ENCODE measurements at places on chromosomes 11 and 22.
A peak's percentile ranks its signal among the peaks of the same experiment; 100 is the strongest.

GRCh38 chr11:15185021-15185420 is 70.3 kb downstream of the INSC start:
- no peak for DNase-seq

DNA sequence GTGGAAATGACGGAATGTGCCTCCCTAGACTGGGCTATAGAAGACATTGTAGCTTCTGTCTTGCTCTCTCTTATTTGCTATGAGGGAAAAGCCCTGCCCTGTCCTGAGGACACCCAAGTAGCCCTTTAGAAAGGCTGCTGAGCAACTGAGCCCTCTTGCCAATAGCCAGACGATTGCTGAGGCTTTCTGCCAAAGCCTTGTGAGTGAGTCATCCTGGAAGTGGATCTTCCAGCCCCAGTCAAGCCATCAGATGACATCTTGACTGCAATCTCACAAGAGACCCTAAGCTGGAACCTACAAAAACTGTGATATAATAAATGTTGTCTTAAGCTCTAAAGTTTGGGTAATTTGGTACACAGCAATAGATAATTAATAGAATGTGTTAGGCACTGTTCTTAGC is 3.9 kb upstream of the TRAF6 start:
- no peak for DNase-seq

GRCh38 chr11:61194169-61194671 is 9.1 kb upstream of the PGA3 start:
- no peak for DNase-seq

DNA sequence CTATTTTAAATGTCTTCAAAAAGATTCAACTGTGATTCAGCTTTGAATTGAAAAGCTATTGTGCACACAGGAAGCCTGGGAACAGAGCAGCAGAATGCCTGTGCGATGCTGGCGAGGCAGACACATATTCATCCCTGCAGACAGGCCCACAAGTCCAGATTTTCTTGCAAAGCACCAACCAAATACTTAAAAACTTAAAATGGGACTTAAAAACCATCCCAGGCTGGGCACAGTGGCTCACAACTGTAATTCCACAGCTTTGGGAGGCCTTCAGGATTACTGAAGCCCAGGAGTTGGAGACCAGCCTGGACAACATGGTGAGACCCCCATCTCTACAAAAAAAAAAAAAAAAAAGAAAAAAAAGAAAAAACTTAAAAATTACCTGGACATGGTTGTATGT is 122.6 kb upstream of the SERPIND1 start:
- DNase-seq = no peak

DNA sequence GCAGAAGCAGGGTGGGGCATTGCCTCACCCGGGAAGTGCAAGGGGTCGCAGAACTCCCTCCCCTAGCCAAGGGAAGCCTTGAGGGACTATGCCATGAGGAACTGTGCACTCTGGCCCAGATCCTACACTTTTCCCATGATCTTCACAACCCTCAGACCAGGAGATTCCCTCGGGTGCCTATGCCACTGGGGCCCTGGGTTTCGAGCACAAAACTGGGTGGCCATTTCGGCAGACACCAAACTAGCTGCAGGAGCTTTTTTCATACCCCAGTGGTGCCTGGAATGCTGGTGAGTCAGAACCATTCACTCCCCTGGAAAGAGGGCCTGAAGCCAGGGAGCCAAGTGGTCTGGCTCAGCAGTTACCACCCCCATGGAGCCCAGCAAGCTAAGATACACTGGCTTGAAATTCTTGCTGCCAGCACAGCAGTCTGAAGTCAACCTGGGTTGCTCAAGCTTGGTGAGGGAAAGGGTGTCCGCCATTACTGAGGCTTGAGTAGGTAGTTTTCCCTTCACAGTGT is 573.7 kb upstream of the ANO3 start:
- no peak for DNase-seq

GRCh38 chr11:14645985-14646900 is 2.6 kb downstream of the PDE3B start:
- DNase-seq = no peak

- no peak for DNase-seq
Observed at GRCh38 chr11:125211191-125211947, 46.8 kb downstream of the PKNOX2 start.

DNA sequence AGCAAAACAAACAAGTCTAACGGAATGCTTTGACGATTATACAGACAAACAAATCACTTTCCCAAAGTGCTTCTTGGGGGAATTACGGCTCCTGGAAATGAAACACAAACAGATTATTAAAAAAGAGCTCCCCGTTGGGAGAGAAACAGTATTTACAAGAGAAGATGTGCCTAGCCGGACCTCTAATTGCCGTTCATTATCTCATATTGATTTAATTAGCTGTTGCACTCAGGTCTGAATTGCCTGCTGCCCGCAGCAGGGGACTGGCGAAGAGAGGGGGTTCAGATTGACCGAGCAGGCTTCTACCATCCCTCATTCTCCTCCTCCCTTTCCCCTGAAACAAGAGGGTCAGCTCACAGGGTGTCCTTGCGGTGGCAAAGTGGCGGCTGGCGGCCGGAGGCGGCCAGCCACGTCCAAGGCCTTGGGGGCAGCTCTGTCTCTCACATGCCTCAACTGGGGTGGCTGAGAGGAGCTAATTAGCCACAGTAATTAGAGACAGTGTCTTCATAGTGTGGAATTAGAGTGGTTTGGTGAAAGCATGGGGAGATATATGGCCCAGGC is 295.1 kb downstream of the MIAT start:
- no peak for DNase-seq

DNA sequence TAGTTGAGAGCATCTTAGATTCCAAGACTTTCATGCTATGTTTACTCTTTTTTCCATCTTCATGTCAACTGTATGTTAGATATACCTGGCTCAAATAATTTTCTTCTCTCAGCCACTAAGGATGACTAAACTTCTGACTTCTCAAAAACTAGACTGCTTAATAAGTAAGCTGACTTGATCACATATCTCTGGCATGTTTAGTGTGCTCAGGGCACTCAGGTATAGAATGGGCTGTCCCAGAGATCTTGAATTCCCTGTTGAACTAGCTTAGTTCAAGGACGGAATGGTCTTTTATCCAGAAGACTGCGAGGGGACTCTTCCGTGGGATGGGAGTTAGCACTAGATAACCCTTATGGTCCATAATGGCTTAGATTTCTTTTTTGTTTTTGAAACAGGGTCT is 13.0 kb downstream of the NEU3 start:
- no peak for DNase-seq

DNA sequence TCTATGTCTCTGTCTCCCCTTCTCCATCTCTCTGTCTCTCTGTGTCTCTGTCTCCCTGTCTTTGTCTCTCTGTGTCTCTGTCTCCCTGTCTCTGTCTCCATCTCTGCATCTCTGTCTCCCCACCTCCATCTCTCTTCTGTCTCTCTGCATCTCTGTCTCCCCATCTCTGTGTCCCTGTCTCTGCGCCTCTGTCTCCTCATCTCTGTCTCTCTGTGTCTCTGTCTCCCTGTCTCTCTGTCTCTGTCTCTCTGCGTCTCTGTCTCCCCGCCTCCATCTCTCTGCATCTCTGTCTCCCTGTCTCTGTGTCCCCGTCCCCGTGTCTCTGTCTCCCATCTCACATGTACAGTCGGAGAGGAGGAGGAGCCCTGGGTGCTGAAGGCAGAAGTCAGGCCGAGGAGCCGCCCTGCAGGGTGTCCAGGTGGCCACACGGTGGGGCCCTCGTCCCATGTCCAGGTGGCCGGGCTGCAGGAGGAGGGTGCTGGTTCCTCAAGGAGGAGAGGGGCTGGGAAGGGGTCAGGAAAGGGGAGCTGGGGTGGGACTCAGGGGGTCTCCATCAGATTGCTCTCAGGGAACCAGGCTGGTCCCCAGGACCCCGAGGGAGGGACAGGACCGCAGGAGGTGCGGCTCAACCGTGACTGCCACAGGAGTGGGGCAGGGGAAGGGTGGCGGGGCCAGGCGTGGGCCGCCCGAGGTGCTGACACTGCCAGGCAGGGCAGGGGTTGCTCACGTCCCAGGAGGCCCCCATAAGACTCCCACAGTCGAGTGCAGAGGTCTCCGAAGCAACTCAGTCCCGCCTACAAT is 25.6 kb upstream of the TH start:
- DNase-seq = peak; percentile 8

DNA sequence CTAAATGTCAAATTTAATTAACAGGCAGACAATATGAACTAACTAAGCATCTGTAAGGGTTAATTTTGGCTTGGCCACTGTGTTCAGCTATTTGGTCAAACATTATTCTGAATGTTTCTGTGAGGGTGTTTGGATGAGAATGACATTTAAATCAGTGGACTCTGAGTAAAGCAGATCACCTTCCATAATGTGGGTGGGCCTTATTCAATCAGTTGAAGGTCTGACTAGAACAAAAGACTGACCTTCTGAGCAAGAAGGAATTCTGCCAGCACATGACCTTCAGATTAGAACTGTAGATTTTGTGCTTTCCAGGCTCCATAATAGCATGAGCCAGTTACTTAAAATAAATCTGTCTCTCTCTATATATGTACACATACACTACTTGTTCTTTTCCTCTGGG is 12.0 kb upstream of the EED start:
- DNase-seq = no peak

- peak; percentile 35 for DNase-seq
Observed at GRCh38 chr11:876545-876944, 33.9 kb downstream of the TSPAN4 start.

DNA sequence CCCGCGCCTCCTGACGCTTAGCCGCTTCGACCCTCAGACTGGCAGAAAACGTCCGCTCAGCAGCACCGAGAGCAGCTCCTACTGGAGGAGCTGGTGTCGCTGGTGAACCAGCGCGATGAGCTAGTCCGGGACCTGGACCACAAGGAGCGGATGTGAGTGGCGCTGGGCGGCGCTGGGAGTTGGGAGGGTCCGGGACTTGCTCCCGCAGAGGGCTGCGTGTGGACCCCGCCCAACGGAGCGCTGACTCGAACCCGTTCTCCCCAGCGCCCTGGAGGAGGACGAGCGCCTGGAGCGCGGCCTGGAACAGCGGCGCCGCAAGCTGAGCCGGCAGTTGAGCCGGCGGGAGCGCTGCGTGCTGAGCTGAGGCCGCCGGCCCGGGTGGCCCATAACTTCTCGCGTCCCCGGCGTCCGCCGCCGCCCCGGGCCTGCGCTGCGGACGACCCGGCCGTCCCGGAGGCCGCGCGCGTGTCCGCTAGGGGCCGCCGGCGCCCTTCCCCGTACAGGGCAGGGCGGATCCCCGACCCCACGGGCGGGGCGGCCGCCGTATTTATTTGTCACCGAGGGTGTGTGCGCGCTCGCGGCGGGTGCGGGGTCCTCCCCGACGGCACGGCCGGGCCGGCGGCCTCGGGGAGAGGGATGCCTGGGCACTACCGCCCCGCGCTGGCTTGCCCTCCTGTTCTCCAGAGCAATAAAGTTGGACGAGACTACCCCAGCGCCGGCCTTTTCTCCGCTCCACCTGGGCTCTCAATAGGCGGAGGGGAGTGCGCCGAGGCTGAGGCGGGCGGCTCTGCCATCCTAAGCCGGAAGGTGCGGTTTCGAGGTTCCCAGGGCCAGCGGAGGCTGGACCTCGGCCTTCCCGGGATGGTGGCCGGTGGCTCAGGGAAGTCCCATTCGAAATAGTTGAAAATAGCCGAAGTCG is 3.4 kb downstream of the KCNK7 start:
- no peak for DNase-seq

GRCh38 chr11:77542296-77542695 is 47.5 kb upstream of the AQP11 start:
- no peak for DNase-seq

DNA sequence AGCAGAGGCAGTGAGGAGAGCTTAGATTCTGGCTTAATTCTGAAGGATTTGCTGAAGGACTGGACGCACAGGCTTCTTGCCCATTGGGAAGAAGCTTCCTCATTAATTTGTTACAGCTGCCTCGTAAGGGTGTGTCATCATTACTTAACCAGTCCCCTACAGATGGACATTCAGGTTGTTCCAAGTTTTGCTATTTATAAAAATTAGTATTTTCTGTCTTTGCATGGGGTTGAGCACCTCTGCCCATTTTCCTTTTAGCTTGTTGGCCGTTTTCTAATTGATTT is 38.1 kb downstream of the CAPN1 start:
- DNase-seq = no peak

- DNase-seq = peak; percentile 31
Observed at GRCh38 chr11:10454878-10455631, at the start of gene AMPD3. TSS of gene AMPD3 (plus strand) at chr11:10455264. CDS start at chr11:10461520, 6,256 bp downstream.

DNA sequence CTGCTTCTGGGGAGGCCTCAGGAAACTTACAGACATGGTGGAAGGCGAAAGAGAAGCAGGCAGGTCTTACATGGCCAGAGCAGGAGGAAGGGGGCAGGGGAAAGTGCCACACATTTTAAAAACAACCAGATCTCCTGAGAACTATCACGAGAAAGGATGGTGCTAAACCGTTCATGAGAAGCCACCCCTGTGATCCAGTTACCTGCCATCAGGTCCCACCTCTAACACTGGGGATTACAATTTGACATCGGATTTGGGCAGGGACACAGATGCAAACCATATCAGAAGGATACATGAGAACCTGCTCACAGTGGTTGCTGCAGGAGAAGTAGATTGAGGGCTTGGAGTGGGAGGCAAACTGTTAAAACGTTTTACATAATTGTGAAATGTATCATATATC is 152.2 kb downstream of the ADAMTS15 start:
- DNase-seq = no peak

GRCh38 chr22:40606306-40606705 is 30.2 kb downstream of the MRTFA start:
- no peak for DNase-seq

DNA sequence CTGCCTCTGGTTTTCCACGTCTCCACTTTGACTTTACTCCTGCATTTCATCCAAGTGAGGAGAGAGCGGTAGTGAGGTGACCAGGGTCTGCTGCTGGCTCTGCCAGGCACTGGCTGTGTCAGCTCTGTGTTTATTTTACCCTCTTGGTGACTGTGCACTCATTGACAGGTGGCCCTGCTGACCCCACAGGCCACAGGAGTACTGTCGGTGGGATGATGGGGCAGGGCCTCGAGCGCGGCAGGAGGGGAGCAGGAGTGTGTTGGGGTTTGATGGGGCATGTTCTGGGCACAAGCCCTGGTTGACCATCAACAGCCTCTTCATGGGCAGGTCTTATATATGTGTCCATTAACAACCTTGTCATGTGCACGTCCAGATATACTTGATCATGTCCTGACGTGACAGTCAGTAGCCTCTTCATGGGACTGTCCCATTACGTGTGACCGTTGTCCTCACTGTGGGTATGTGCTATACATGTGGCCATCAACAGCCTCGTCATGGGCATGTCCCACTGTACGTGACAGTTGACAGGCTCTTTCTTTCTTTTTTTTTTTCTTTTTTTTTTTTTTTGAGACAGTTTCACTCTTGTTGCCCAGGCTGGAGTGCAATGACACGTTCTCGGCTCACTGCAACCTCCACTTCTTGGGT is 31.4 kb upstream of the ACR start:
- DNase-seq = no peak

All from hippocampal formation (tissue), 2 donors.